ENCODE measurements at places on chromosomes 16 and 17. TPM values are rescaled to one million over a fixed set of nuclear protein-coding genes. Genes with fewer than 3 reads are reported as not detected.

DNA sequence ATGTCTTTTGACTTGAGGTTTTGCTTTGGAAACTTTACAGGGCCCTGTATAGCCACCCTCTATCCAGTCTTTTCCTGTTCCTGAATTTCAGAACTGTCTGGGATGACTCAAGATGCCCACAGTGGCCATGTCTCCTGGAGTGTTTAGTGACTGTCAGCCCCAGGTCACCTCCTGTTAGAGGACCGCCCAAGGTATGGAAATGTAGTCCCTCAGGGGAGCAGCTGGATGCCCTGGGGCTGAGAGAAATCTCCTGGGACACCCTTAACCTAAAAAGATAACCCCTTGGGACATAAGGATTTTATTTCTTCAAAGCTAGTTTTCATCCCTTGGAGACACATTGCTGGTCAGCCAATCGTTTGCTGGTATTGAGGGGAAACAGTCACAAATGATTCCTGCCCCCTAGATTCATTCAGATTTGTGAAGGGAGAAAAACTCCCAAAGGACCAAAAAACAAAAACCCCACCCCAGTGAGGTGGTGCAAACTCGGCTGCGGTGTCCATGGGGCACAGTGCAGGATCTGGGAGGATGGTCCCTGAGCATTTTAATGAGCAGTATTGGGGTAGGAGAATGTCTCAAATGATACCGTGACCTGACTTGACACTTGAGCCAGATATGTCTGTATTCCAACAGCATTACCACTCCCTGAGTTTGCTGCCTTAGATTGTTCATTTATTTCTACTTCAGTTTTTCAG lies 1.7 kb downstream of the ZNF267 start:
- peak overlapping the region; percentile 98 for H3K27ac ChIP-seq
- H3K27me3 ChIP-seq: peaks cover 7% of the 10 kb centered on the region
- peaks cover 2% of the 10 kb centered on the region for H3K36me3 ChIP-seq
- H3K4me3 ChIP-seq: peak overlapping the region; percentile 94
- peaks cover 25% of the 10 kb centered on the region for H3K4me1 ChIP-seq

GRCh38 chr17:34886831-34887230 lies 74.4 kb downstream of the CCT6B start:
- H3K4me1 ChIP-seq: no peaks in the 10 kb centered on the region
- H3K36me3 ChIP-seq: no peaks in the 10 kb centered on the region
- no peak for DNase-seq
- H3K27me3 ChIP-seq: peaks cover 86% of the 10 kb centered on the region
- no peak overlapping the region for H3K4me3 ChIP-seq

- DNase-seq: no peak
- H3K27ac ChIP-seq: no peak overlapping the region
- H3K36me3 ChIP-seq: no peaks in the 10 kb centered on the region
- H3K4me1 ChIP-seq: peaks cover 41% of the 10 kb centered on the region
These were observed 271.6 kb downstream of the C16orf95 start for GRCh38 chr16:87045466-87046216.

Gene SEPTIN12
- 0.42 TPM for total RNA-seq

Gene HS3ST3A1
- total RNA-seq: 10.2 TPM

Gene KREMEN2
- total RNA-seq: 30.5 TPM
